Large intestine (tissue), 12 donors: ENCODE measurements at places on chromosomes 5 and 9.

DNA sequence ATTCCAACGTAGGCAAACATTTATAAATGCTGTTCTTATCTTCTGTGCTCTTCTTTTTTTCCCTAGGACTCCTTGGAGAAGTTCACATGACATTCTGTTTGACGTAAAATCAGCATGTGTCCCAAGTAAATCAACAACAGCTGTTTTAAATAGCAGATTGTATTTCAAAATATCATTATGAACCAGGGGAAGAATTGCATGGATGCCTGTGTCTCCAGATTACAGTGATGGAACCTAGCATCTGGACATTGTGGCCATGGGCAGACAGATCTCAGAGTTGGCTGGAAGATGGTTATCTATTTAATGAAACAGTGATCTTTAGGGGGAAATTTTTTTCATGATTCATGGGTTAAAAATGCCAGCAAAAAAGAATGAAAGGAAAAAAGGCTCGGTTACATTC, 222.0 kb downstream of the MAN2A1 start:
- DNase-seq = no peak

DNA sequence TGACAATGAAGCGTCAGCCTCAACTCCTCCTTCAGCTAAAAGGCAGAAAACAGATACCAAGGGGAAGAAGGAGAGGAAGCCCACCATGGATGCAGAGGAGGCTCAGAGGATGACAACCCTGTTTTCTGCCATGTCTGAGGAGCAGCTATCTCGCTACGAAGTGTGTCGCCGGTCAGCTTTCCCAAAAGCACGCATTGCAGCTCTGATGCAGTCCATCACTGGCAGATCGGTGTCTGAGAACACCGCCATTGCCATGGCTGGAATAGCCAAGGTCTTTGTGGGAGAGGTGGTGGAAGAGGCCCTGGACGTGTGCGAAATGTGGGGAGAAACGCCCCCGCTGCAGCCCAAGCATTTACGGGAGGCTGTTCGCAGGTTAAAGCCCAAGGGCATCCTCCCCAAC, 968 bp downstream of the TAF11L11 start:
- DNase-seq = no peak

- no peak for DNase-seq
These were observed 16.7 kb upstream of the CDC14B start for GRCh38 chr9:96636368-96636767.

GRCh38 chr5:130270786-130271185, 366.5 kb downstream of the CHSY3 start:
- no peak for DNase-seq

- DNase-seq = peak; percentile 92
These were observed 41.6 kb downstream of the MYO10 start for GRCh38 chr5:16894236-16895057.

GRCh38 chr5:88847420-88847819, 35.6 kb downstream of the MEF2C start:
- DNase-seq = no peak

DNA sequence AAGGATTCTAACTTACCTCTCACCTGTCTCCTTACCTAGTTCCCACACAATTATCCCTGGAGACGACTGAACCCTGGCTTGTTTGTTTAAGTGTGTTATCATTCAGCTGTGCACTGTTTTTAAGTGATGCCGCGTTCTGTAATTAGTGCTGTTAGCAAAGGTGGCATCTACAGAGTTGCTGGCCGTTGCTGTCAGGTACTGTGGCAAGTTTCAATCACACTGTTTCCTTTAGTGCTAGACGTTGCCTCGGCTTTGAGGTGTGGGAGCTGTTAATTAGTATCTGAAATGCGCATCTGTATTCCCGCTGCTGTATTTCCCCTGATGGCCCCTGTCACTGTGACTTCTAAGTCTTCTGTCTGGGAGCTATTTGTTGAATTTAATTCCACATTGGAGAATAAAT, 193.8 kb upstream of the GAS1 start:
- DNase-seq = no peak

GRCh38 chr5:170183816-170184687, 48.7 kb upstream of the C5orf58 start:
- DNase-seq = peak; percentile 33

DNA sequence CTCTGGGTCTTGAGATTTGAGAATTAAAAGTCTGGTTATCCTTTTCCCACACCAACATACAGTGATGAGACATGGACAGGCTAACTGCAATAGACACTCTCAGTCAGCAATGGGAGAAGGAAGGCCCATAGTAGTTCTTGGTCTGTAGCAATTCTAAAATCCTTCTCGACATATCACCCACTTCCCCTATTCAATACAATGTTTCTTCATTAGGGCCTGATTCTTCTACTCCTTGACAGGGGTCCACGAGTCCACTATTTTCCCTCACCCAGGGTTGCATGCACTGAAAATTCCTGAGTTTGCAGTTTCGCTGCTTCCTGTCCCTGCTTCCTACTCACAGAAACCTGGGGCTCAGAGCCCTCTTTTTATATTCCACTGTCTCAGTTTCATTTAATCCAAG, 402.8 kb downstream of the MAT2B start:
- DNase-seq = peak; percentile 17

DNA sequence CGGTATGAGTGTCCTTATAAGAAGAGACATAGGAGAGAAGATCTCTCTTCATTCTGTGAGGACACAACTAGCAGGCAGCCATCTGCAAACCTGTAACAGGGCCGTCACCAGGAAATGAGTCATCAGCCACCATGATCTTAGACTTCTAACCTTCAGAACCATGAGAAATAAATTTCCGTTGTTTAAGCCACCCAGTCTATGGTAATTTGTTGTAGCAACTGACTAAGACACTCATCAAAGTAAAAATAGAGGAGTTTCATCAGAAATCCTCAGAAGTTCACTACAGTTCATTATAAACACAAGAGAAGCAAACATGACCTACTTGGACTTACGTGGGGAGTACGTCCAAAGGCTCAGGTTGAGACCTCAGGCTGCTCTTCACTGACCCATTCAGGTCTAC, 357.7 kb downstream of the SEMA5A start:
- no peak for DNase-seq

GRCh38 chr9:20238921-20239320, 383.4 kb downstream of the MLLT3 start:
- no peak for DNase-seq

- DNase-seq = no peak
These were observed 55.8 kb downstream of the ENTREP1 start for GRCh38 chr9:69380811-69381210.

- no peak for DNase-seq
These were observed 142.0 kb downstream of the PARP8 start for GRCh38 chr5:50808406-50808805.

DNA sequence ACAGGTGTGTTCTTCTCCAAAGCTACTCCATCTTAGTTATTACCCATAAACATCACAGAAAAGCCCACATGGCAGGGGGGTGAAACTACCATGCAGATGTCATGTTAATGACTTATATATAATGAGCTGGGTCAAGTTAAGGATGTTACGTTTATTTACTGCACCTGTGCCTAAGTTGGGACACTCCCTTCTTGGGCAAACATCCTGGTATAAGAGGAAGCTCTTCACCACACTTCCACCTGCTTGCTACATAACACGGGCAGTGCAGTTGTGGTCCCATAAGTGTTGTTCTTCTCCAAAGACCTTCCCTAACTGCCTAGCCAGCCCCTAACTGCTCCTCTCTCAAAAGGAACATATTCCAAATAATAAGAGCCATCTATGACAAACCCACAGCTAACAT, 9.3 kb upstream of the ZCCHC9 start:
- no peak for DNase-seq

- DNase-seq = no peak
These were observed 564 bp upstream of the TOR2A start for GRCh38 chr9:127735530-127736185.

DNA sequence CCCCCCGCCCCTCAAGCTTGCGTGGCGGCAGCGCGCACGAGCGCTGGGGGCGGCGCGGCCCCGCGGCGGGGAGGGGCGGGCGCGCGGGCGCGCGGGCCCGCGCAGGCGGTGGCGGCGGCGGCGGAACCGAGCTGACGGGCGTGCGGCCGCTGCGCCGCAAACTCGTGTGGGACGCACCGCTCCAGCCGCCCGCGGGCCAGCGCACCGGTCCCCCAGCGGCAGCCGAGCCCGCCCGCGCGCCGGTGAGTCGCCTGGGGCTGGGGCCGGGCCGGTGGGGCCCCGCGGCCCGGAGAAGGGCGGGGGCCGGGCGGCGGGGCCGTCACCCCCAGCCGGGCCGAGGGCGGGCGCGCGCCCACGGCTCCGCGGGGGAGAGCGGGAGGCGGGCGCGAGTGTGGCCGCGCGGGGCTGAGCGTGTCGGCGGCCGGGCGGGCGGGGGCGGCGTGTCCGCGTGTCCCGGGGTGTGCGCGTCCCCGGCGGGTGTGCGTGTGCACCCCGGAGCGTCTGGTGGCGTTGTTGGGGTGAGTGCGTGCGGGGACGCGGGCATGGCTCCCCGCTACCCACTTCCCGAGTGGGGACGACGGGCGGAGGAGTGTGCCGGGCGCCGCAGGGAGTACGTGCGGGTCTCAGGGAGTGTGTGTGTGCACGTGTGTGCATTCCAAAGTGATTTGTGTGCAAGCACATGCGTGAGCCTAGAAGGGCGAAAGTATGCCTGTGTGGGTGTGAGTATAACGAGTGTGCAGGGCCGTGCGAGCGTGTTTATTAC, at the start of gene NEK6:
TSS of gene NEK6 (plus strand) at position 106 of the 763 bp plus-strand sequence. CDS start 44,016 bp downstream, outside the sequence.
- peak; percentile 72 for DNase-seq

- DNase-seq = no peak
These were observed 6.2 kb downstream of the DCANP1 start for GRCh38 chr5:135440916-135441315.

- no peak for DNase-seq
These were observed 48.0 kb downstream of the RUSC2 start for GRCh38 chr9:35537913-35538312.

- peak; percentile 10 for DNase-seq
These were observed 27.4 kb upstream of the CEP120 start for GRCh38 chr5:123450640-123451039.

GRCh38 chr9:17865881-17866280, 287.0 kb downstream of the SH3GL2 start:
- no peak for DNase-seq

GRCh38 chr5:66757219-66757833, 161.1 kb downstream of the MAST4 start:
- DNase-seq = peak; percentile 16

GRCh38 chr5:1795506-1795905, 4.1 kb downstream of the MRPL36 start:
- no peak for DNase-seq

DNA sequence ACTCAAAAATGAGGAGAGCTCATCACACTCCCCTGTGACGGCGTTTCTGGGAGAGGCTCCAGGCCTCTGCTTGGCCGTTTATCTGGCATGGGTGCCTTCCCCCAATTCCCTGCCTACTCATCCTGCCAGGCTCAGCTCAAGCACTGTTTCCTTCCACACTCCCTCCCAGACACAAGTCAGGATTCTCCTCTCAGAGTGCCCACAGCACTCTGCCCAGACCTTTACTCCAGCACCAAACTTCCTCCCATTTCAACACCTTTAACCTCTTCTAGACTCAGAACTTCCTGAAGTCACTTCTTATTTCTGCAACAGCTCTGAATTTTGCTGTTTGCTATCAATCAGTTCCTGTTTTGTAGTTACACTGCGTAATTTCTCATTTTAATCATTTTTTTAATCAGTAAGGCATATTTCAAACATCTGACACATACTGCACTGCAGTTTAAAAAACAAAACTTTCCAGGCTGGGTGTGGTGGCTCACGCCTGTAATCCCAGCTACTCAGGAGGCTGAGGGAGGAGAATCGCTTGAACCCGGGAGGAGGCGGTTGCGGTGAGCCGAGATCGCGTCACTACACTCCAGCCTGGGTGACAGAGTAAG, 16.0 kb downstream of the TRMO start:
- DNase-seq = no peak

GRCh38 chr9:77013932-77014596, 5.4 kb upstream of the FOXB2 start:
- no peak for DNase-seq

- DNase-seq = peak; percentile 44
These were observed 283.4 kb downstream of the NFIB start for GRCh38 chr9:14030375-14031059.

GRCh38 chr5:28234356-28234968, 1196.1 kb upstream of the CDH9 start:
- DNase-seq = no peak

DNA sequence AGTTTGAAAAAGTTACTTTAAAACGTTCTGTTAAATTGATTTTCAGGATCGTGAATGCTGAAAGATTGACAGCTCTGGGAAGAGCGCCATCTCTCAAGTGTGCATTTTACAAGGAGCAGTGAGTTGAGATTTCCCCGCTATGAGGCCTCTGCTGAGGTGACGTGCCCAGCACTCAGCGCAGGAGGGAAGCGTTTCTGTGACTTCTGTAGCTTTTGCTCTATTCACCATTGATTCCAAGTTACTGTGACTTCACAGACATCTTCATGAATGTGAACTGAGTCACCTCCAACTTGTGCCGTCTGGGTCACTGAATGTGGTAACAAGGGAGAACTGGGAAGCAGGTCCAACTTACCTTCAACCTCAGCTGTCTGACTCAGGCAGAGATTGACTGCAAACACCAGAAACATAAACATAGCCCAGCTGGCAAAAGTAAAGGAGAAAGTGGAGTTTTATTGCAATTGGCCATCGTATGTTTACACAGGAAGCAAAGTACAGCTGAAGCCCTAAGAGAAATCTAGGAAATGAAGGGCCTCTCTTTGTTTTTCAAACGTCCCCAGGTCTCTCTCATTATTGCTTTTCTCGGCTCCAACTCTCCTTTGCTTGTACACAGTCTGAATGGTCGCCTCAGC, 428.8 kb upstream of the CLINT1 start:
- peak; percentile 71 for DNase-seq

DNA sequence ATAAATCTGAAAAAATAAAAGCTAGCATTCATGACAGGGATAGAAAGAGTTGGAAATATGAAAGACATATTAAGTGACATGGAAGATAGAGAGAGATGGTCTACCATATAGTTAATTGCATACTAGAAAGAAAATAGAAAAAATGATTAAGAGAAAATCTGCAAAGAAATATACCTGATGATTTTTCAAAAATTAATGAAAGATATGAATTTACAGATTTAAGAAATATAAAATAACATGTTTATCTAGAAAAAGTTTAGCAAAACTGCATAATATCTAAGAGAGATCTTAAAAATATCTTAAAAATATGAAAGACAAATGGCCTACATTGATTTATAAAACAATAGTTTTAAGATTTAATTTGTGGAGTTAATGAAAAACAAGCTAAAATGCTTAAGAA, 219.1 kb upstream of the RPS23 start:
- DNase-seq = no peak

GRCh38 chr5:172722327-172722815, 48.6 kb downstream of the DUSP1 start:
- DNase-seq = no peak

DNA sequence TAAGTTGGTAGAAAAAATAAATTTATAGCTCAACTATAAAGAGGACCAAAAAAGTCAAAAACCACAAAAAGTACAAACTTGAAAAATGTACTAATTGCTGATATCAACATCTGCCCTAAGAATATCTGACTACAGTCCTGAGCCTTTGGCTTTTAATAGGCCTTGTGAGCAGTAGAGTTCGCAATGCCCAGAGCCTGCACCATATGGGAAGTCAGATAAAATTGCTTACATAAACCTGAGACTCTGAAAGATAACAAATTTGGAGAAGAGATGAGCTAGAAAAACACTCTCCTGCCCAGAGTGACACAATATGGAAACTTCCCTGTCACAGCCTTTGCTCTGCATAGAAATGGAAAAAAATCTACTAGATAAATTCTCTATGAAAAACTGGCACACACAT, 368.0 kb upstream of the GRIN3A start:
- no peak for DNase-seq
